ENCODE measurements at places on chromosomes 12 and 14.

- DNase-seq, result no peak
These were observed 11.5 kb downstream of the ADGRD1 start for GRCh38 chr12:130965214-130965613.

GRCh38 chr14:22824711-22825359, 4.9 kb upstream of the MRPL52 start:
- DNase-seq, result no peak

GRCh38 chr12:9673404-9674225, 4.1 kb downstream of the CLEC2D start:
- peak; percentile 53 for DNase-seq

GRCh38 chr12:122355706-122356105, 66.8 kb downstream of the CLIP1 start:
- DNase-seq, result no peak

- no peak for DNase-seq
These were observed 13.0 kb downstream of the ASPG start for GRCh38 chr14:104098272-104099095.

DNA sequence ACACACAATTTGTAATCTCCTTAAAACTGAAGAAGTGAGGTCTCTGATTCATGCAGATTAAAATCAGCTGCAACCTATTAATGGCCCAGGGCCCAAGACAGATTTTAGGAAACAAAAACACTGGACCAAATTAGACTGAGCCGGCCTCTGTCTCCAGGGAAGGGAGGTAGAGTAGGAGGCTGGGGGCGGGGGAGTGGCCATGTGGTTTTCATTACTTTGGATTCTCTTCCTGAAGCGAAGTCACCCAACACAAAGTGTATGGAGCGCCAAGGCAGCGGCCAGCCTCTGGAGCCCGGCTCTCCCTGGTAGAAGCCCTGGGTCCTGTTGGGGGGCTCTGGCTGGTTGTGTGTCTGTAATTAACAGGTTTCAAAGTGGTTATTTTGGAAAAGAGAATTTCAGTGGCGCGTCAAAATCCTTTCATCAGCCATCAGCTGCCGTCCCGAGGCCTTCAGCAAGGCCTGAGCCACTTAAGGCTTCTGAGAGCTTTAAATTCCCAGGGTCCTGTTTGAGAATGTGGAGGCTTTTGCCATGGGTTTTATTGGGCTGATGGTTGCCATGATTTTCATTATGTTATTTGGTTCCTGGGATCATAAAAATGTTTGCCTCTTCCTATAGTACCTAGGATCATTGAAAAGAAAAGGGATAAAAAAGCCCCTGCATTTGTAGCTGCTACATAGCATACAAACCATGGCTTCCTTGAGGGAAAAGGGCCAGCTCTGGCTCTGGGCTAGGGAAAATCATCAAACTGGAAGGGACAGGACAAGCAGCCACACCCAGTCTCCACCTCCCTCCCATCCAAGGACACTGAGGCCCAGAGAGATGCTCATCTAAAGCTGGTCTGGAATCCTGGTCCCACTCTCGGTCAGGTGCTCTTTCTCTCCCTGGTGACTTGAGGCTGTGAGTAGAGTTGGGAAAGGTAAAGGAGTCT, 282.4 kb downstream of the ZFP36L1 start:
- DNase-seq, result no peak

- DNase-seq, result no peak
These were observed 96.2 kb downstream of the ESR2 start for GRCh38 chr14:64197996-64198395.

- no peak for DNase-seq
These were observed 120.0 kb downstream of the PDE6H start for GRCh38 chr12:15092826-15093225.

DNA sequence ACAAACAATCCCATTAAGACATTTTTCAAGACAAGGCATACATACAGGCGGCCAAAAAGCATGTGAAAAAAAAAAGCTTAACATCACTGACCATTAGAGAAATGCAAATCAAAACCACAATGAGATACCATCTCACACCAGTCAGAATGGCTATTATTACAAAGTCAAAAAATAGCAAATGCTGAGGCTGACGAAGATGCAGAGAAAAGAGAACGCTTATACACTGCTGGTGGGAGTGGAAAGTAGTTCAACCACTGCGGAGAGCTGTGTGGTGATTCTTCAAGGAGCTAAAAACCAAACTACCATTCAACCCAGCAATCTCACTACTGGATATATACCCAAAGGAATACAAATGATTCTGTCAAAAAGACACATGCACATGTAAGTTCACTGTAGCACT, 216.7 kb downstream of the FOXG1 start:
- DNase-seq, result no peak

- no peak for DNase-seq
These were observed 102.1 kb downstream of the DENND5B start for GRCh38 chr12:31488737-31489338.

GRCh38 chr12:47359310-47360092, 279.7 kb upstream of the AMIGO2 start:
- DNase-seq, result no peak

DNA sequence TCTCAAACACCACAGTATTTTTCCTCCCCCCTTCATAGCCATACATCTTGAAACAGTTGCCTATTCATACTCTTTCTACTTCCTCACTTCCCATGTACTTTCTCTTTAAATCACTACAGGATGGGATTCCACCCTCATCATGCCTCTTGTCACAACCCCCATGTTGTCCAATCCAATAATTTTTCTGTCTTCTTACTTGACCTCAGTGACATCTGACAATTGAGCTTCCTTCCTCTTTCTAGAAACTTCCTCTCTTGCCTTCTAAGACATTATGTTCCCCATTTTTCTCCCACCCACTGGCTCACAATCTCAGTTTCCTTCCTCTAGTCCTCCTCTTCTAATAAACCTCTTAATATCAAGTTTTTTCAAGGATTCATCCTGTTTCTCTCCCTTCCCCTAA, 5.3 kb downstream of the C2CD5 start:
- DNase-seq, result no peak

- DNase-seq, result no peak
These were observed 336.4 kb downstream of the FOXG1 start for GRCh38 chr14:29102996-29103395.

DNA sequence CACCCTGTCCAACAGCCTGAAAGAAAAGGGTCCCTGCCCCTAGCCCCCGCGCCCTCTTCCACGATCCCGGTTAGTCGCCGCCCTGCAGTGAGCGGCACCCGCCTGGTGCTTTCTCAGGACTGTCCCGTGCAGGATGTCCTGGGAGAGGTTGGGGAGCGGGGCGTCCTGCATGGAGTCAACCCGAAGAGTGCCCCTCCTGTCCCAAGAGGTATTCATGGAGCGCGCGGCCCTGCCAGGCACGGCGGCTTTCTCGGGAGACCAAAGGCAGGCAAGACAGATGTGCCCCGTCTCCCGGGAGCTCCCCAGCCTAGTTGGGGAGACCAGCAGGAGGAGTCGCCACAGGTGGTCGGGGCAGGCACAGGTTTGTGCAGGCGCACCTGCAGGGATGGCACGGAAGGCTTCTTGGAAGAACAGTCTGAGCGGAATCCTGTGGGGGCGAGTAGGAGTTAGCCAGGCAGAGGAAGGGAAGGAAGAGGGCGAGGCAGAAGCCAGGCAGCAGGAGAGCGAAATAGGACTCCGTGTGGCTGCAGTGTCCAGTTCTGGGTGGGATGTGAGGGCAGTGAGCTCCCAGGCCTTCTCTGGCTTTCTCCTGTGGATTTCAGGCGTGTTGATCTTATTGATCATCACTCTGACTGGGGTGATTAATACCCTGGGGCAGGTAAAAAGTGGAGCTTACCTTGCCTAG, 723 bp downstream of the SIVA1 start:
- DNase-seq, result no peak

DNA sequence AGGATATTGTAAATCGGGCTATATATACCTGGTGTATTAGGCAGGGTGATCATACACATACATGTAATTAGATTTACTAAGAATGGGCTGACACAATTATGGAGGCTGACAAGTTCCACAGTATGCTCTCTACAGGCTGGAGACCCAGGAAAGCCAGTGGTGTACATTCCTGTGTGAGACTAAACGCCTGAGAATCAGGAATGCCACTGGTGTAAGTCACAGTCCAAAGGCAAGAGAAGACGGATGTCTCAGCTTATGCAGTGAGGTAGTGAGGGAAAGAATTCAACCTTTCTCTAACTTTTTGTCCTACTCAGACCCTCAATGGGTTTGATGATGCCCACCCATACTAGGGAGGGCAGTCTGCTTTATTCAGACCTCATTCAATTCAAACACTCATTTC, 57.1 kb downstream of the METTL25 start:
- no peak for DNase-seq

DNA sequence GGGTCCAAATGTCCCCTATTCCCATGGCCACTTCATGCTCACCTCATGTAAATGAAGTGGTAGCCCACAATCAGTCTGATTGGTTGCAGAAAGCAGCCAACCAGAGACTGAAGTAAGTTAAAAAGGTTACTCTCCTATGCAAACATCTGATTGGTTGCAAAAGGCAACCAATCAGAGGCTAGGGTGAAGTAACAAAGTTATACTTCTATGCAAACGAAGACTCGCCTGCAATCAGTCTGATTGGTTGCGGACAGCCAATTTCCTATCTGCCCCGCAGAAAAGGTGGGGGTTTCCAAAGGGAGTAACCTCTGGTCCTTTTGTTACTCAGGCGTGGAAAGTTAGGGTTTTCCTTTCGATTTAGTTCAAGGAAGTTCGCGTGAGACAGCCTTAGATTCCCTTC, 208.1 kb upstream of the NEDD1 start:
- DNase-seq, result no peak

DNA sequence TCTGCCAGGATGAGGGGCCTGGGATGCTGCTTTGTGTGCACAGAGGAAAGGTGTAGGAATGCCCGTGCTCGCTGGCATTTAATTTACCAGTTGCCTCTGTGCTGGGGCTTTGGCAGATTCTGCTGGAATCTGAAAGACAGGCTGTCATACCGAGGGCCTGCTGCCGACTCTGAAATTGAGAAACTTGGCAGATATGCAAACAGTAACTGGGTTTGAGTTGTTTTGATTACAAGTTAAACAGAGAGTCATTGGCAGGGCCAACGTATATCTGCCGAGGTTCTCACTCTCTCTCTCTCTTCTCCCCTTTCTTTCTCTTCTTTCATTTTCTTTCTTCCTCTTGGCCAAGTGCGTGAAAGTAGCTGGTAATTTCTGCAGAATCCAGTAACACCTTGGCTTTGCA, 618.7 kb downstream of the VRK1 start:
- no peak for DNase-seq

GRCh38 chr12:75062691-75063090, 146.9 kb downstream of the KCNC2 start:
- DNase-seq, result no peak

DNA sequence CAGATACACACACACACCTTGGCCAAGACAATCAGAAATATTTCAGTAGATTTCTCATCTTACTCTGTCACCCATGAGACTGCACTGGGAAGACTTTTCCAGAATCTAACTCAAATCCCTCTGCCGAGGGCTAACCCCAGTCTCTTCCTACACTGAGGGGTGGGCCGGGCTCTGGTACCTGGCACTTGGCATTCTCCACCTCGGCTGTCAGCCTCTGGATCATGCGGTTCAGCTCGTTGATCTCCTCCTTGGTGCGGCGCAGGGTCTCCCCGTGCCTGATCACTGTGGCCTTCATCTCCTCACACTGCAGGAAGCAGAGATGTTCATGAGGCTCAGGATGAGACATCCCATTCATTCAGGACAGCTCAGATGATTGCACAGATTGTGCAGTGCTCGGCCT, 4.9 kb downstream of the KRT83 start:
- no peak for DNase-seq

- no peak for DNase-seq
These were observed 12.8 kb upstream of the NR4A1 start for GRCh38 chr12:52038447-52038846.

- no peak for DNase-seq
These were observed 242.0 kb upstream of the MDGA2 start for GRCh38 chr14:47917344-47917954.

GRCh38 chr14:36657399-36658122, 4.1 kb upstream of the PAX9 start:
- DNase-seq, result no peak

GRCh38 chr12:68761901-68762630, 16.1 kb downstream of the SLC35E3 start:
- no peak for DNase-seq

- no peak for DNase-seq
These were observed 561.9 kb downstream of the FLRT2 start for GRCh38 chr14:86091811-86092210.

GRCh38 chr14:21825149-21825743, 151.6 kb upstream of the OR4E1 start:
- peak; percentile 58 for DNase-seq

- no peak for DNase-seq
These were observed at the start of gene RTL1 for GRCh38 chr14:100903672-100904185. TSS of gene RTL1 (minus strand) at chr14:100903722. CDS start at chr14:100884788, 18,934 bp downstream.

DNA sequence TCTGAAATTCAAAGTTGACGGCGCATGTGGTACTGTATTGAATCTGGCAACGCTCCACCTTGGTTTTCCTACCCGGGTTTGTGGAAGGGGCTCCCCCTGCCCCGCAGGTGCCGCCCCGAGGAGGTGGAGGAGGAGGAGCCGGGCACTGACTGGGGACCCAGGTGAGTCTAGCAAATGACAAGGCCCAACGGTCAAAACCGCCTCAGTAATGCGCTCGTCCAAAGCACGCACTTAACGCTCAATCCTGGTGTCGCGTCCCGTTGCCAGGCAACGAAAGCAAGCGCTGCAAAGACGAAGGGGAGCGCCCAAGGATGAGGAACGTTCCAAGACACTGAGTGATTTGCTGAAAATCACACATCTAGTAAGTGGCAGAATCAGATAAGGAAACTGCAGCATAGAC, 24.0 kb upstream of the CLEC4E start:
- DNase-seq, result no peak

- DNase-seq, result no peak
These were observed 5.4 kb downstream of the DLK1 start for GRCh38 chr14:100731846-100732765.

- DNase-seq, result no peak
These were observed 142.3 kb downstream of the DICER1 start for GRCh38 chr14:95015046-95015445.

GRCh38 chr12:104602406-104602805, 145.7 kb downstream of the CHST11 start:
- DNase-seq, result no peak

DNA sequence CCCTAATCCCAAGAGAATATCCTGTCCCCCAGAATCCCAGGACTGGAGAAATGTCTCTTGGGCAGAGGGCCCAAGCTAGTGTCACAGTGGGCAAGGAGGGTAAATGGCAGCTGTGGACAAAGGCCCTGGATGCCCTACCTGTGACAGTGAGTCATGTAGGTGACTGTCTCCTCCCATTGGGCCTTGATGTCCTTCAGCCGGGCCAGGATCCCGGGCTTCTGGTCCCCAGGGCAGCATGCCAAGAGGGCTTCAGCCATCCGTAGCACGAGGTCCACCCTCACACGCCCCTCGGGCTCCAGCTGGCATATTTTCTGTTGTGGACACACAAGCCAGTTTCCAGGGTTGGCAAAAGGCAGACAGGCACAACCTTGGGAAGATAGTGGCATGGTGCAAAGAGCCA, 48.8 kb downstream of the SYNE3 start:
- DNase-seq, result no peak

DNA sequence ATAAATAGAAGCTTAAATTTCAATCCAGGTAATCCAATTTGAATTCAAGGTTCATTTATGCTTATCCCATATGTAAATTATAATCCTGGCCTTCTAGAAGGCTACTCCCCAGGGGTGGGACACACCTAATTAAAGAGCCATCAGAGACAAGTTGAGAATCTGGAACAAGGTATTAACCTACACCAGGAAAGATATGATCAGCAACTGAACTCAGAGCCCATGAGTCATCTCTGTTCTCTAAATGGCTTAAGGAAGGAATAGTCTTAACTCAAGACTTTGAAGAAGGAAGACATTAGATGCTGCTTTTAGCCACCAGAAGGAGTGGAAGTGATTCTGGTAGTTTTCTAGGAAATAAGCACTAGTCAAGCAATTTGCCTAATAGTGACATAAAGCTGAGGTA, 88.0 kb downstream of the KIF21A start:
- no peak for DNase-seq

Data from CD4-positive, alpha-beta T cell treated with Interleukin-15 for 4 hours (primary cell).